ENCODE measurements at places on chromosomes 7 and 10. TPM values are rescaled to one million over a fixed set of nuclear protein-coding genes. Genes with fewer than 3 reads are reported as not detected.

DNA sequence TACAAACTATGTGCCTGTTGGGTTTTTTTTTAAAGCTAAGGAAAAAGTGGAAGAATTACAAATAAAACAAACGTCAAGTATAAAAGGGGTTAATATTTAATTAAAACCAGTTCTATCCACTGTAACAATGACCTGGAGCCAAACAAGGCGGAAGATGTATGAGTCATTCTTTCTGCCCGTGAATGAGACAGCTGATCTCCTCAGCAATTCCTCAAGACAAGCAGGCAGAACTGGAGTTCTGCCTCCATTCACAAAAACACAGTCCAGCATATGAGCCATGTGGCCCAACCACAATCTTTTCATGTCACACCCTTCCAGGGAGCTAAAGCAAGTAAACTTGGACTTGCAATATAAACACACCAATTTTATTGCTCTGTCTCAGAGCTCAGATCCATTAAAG is 8.4 kb downstream of the ETV1 start:
- DNase-seq = peak; percentile 95

- peak; percentile 37 for DNase-seq
Observed at GRCh38 chr7:41732843-41733306, 30.0 kb upstream of the INHBA start.

PLXDC2 gene
- 0.81 TPM for polyA plus RNA-seq

DNA sequence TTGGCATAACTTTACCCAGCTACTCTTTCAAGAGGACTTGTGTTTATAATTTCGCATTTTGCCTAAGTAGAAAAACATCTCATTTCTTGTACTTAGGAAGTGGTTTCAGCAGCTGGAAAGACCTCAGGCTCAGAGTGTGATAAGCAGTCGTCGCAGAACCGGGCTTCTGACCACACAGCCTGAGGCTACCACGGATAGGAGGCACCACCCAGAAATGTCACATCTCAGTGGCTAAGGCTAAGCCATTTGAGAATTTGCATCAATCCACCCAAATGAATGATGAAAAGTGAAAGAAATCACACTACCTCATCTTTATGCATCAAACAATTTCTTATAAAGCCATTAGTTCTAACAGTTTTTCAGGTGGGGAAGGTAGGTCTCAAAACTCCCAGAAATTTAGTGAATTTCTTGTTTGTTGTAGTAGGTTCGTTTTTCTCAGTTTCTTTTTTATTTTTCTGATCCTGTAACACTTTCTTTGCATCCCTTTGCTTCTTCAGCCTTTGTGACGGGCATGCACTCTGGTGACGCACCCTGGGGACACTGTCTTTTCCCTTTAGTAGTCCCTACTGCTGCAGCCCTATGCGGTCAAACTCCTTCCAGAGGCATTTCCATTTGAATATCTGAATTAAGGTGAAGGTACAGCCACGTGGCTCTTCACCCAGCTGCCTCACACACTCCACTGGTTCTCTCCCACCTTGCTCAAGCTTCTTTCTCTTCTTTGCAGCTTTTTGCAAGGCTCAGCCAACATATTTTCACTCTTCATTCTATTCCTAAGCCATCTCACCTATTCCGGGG is 68.5 kb downstream of the MAP3K8 start:
- peak; percentile 66 for DNase-seq

GRCh38 chr7:106329971-106330733 is 45.4 kb upstream of the NAMPT start:
- peak; percentile 65 for DNase-seq

- DNase-seq = no peak
Observed at GRCh38 chr7:74044366-74045350, 16.7 kb downstream of the ELN start.

DNA sequence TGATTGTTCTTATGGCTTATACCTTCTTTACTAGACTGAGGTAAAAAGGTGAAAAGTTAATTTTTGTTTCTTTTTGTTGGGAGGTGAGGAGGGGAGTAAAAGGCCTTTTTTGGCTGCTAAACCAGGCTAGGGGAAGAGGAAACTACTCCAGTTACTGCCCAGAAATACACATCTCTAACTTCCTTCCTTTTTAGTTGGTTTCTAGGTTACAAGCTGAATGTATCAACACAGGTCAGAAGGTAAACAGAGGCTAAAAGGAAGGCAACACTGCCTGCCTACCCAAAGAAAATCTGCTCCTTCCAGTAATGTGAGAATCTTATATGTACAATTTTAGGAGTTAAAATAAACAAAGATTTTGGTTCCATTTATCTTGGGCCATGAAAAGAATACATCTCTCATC is 140.4 kb downstream of the NRBF2 start:
- DNase-seq = no peak

DNA sequence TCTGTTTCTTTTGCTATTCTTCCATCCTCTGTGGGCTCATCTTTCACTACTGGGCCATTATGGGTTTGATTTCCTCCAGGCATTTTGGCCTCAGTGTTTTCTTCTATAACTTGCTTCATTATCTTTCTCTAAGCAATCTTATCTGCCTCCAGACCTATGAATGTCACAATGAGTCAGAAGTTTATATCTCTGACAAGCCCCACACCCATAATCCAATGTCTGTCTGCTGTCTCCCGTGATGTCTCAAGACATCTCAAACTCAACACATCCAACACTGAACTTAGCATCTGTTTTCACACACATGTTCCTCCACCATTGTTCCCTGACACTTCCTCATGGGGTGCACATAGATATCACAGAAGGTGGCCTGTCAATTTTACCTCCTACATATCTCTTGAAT is 46.7 kb upstream of the RHOBTB1 start:
- DNase-seq = no peak

ADARB2 gene
- polyA plus RNA-seq = not detected

DNA sequence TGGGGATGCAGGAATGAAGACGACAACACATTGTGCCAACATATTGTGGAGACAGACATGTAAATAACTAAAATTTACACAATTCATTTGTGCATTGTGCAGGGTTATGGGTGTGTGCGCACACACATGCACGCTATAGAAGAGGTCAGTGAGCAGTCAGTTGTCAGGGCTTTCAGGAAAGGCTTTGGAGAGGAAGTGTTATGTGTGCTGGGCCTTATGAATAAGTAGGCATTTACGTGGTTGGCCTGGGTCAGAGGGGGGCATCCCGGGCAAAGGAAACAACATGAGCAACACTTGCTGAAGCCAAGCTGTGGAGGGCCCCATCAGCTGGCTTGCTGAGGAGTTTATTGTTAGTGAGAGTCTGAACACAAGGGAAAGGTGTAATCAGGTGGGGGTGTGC is 4.1 kb downstream of the PRXL2A start:
- no peak for DNase-seq

TNRC18 gene
- polyA plus RNA-seq = 3.7 TPM

- DNase-seq = peak; percentile 63
Observed at GRCh38 chr10:109343293-109343692, 580.0 kb downstream of the XPNPEP1 start.

DNA sequence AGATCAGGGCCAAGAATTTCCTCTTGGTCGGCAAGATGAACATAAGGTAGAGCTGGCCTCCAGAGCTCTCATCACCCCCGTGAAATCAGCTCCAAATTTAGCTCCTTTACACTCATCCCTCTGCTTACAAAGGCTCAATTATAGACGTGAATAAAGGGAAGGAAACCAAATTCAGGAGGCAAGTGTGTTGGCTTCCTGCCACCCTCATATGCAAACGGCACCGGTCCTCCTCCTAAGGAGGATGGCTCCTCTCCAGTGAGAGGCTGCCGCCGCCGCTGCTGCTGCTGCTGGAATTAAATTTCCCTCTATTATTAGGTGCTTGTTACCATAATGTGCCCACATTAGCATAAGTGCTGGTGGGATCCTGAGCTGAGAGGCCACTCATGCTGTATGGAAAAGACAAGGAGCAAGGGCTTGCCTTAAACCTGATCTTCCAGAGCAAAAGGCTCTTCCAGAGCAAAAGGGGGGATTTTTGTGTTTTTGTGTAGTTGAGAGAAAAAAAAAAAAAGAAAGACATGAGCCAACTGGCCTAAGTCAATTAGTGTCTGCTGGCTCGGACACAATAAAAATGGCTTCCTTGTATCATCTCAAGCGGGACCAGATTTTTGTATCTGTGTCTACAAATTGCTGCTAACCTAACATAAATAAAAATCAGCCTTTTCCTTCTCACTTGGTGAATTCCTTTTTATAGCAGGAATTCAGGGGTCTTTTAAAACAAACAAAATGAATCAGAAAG is 68.4 kb downstream of the CDHR3 start:
- no peak for DNase-seq

- DNase-seq = peak; percentile 10
Observed at GRCh38 chr10:121947343-121948330, 19.8 kb upstream of the ATE1 start.

GRCh38 chr7:123440101-123440548 is 94.3 kb downstream of the IQUB start:
- no peak for DNase-seq

DNA sequence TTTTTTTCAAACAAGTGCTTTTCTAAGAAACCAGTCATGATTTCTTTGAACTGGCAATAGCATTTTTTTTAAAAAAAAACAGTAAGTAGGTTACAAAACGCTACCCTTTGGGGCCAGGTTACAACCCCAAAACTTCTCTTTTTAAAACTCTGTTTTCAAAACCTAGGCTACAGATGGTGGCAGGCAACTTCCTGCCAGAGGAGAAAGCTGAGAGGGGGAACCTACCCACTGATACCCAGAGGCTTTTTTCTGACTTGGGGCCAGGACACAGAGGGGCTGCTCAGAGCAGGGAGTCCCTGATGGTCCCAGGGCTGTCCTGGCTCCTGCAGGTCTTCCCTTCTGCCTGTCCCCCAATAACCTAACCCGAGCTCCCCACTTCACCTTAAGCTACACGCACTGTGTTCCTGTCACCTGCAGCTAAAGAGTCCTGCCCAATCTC is 6.9 kb downstream of the STN1 start:
- no peak for DNase-seq

DNA sequence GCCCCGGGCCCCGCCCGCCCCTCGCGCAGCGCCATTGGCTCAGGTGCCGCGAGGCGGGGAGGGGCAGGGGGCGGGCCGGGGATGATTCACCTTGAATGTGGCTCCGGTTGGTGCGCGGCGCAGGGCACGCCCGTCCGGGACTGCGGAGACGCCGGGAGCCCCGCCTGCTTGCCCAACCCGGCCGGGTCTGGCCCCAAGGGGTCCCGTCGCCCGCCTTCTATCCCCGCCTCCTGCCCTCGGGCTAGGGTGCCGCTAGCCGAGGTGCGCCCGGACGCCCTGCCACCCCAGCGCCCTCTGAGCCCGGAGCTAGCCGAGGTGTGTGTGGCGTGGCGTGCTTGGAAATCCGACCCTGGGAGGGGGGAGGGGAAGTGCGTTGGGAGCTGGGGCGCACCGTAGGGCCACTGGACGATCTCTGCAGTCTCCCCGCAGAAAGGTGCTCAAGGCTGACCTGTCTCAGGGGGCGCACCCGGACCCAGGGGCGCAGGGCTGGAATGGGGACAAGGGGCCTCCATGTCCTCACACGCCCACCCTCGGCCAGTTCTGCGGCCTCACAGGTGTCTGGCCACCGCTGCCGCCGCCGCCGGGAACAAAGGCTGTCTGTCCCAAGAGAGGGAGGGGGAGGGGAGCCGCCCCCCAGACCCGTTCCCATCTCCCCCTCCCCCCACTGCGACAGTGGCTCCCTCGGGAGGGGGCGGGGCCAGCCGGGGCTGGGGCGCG is 168.9 kb downstream of the NRF1 start:
- DNase-seq = peak; percentile 40

UCN3 gene
- polyA plus RNA-seq = not detected

- DNase-seq = peak; percentile 98
Observed at GRCh38 chr10:103645141-103646054, 151.9 kb downstream of the NEURL1 start.

- DNase-seq = no peak
Observed at GRCh38 chr7:52271703-52272102, 763.7 kb upstream of the POM121L12 start.

BEND7 gene
- polyA plus RNA-seq = 1.7 TPM

- no peak for DNase-seq
Observed at GRCh38 chr7:749140-749551, 22.1 kb upstream of the PRKAR1B start.

- DNase-seq = peak; percentile 80
Observed at GRCh38 chr10:17059197-17059688, 70.4 kb downstream of the CUBN start.

PPP1R3C gene
- 99.9 TPM for polyA plus RNA-seq

GRCh38 chr10:117138838-117139580 is 939 bp upstream of the VAX1 start:
- DNase-seq = no peak
